Activated CD4-positive, alpha-beta memory T cell treated with anti-CD3 and anti-CD28 coated beads, Interleukin-2, amount 10 ng/mL, durations not matched to agents 7 days and 5 days (primary cell): ENCODE measurements at places on chromosomes 7 and 10. TPM values are rescaled to one million over a fixed set of nuclear protein-coding genes. Genes with fewer than 3 reads are reported as not detected.

DNA sequence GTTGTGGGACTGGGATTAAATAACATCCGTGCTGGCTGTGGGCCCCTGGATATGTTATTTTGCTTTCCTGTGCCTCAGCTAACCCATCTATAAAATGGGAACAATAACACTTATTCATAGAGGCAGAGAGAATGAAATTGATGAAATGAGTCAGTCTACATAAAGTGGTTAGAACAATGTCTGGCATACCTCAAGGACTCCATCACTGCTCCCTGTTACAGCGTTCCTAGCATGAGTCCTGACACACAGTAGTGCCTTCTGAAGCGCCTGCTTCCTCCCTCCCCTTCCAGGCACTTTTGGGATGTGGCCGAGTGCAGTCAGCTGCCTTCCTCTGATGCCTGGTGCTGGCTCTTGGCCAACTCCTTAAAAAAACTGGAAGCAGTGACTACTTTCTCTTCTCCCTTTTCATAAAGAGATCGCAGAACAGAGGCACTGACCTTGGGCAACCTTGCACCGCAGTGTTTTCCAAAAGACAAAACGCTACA, 108.4 kb upstream of the ZMIZ1 start:
- DNase-seq: no peak

- peak; percentile 29 for DNase-seq
Measured at GRCh38 chr10:117830787-117831212, 215.9 kb downstream of the RAB11FIP2 start.

- DNase-seq: no peak
Measured at GRCh38 chr7:36037121-36037662, 115.9 kb upstream of the EEPD1 start.

DNA sequence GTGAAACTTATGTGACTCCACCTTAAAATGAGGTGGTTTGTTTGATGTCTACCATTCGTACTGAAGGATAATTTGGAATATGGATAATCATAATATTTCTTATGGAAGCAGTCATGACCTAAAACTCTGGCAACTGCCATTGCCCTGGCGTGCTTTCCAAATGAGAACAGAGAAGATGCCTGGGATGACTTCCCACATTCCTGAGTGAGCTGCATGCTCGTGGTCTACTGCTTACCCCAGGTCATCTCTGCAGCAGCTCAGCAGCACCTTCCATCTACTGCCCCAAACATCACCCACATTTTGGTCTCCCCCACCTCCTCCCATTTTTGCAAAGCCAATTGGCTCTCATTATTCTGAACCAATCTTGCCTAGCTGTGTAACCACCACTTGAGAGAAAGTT, 40.1 kb downstream of the LYZL1 start:
- DNase-seq: no peak

TMEM139 gene
- 0.48 TPM for total RNA-seq
